Mucosa of gallbladder (tissue), 1 donor: ENCODE measurements at places on chromosomes 11 and 22. TPM values are rescaled to one million over a fixed set of nuclear protein-coding genes. Genes with fewer than 3 reads are reported as not detected.

Gene DLG2
- total RNA-seq = 4.4 TPM

DNA sequence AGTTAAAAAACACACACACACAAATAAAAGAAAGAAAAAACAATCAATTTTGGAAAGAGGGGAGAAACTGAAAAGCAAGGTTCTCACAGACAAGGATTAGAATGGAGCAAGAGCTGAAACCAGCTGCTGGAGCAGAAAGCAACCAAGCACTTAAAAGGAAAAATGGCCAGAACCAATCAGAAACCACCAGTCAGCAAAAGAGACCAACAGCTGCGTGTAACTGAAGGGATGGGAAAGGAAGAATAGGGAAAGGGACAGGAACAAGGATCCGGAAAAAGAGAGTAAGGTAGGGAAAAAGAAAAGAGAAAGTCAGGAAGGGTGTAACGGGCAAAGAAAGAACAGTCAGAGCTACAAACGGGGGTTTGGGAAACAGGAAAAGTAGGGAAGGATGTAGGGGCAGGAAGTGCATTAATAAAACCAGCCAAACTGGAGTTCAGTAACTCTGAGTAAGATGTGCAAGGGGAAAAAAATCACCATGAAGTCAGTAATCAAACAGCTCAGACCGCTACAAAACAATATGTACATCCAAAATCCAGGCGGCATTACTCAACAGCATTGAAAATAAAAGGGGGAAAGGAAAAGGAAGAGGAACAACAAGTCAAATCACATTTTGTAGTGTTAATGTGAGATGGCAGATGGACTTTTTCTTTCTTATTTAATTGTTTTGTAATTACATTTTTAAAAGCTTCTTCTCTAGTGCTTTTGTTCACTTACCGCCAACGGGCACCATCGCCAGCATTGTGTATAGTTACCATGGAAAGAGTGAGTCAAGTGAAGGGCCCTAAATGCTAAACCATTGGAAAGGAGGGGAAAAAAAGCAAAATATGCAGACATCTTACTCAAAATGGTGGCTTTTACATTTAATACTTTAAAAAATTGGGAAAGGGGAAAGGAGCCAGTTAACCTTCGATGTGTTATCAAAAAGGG, 49.2 kb downstream of the APOL5 start:
- no peak for DNase-seq

Gene C11orf87
- not detected for total RNA-seq

DNA sequence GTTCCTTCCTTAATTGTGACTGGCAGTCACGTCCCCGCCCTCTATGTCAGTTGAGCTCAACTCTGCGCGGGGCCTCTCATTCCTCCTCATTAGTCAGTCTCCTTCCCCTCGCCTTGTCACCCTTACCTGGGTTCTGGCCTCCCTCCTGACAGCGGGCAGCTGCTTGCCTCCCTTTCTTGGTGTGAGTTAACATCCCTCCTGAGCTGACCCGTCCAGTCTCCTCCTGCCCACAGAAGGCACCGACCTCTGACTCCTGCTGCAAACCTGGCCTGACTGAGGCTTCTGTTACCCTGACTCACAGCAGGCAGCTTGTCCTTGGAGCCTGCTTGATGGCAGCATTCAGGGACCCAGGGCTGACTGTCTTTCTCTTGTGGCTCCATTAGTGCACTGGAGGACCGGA, 45.2 kb downstream of the GRIK4 start:
- DNase-seq = no peak

- DNase-seq = no peak
Measured at GRCh38 chr11:85699957-85700741, 14.2 kb upstream of the CCDC89 start.

GRCh38 chr11:57444362-57445121, 15.8 kb upstream of the RTN4RL2 start:
- no peak for DNase-seq

- no peak for DNase-seq
Measured at GRCh38 chr11:115643549-115644270, 139.5 kb upstream of the CADM1 start.

DNA sequence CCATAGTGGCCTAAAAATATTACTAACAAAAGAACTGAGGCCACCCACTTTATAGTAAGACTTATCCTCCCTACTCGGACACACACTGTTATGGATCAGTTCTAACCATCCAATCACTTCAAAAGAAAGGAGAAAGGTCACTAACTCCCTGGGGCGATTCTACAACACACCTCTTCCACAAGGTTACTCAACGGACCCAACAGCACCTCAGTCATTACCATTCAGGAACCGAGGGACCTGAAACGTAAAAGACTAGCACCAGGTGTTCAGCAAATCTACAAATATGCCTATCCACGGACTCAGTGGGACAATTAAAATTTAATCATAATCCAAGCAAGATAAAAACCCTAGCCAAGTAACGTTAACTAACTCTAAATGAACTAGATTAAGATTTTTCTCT, 1.6 kb downstream of the HNRNPUL2 start:
- DNase-seq = no peak

Gene PAMR1
- total RNA-seq = 7.6 TPM

DNA sequence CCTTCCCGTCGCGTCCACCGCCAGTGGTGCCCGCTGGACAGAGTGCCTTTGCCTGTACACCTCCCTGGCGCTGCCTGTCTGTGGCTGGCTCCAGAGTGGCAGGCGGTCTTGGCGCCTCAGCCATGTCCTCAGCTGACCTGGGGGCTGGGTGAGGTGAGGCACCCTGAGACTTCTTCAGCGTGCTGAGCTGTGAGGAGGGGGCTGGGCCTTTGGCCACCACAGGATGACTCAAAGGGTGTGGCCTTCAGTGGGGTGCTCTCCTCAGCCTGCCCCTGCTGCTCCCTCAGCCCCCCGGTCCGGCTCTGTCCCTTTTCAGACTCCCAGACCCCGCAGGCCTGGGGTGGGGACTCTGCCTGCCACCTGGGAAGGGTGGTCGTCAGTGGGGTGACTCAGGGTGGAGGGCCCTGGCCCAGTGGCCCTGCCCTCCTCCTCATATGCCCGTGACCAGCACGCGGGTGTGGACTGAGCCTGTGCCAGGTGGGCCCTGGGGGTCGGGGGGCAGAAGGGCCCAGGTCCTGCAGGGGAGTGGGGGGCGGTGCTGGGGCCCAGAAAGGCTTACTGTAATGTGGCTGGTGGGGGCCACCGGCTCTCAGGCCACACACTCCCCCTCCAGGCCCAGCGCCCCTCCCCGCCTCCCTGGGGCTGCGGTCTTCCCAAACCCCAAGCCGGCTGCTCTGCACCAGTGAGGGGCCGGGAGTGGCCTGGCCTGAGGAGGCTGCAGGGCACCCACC, 15.9 kb downstream of the CRELD2 start:
- DNase-seq = no peak

- no peak for DNase-seq
Measured at GRCh38 chr22:24703101-24703500, 71.4 kb downstream of the PIWIL3 start.

- no peak for DNase-seq
Measured at GRCh38 chr22:23306438-23306921, 126.2 kb downstream of the BCR start.

DNA sequence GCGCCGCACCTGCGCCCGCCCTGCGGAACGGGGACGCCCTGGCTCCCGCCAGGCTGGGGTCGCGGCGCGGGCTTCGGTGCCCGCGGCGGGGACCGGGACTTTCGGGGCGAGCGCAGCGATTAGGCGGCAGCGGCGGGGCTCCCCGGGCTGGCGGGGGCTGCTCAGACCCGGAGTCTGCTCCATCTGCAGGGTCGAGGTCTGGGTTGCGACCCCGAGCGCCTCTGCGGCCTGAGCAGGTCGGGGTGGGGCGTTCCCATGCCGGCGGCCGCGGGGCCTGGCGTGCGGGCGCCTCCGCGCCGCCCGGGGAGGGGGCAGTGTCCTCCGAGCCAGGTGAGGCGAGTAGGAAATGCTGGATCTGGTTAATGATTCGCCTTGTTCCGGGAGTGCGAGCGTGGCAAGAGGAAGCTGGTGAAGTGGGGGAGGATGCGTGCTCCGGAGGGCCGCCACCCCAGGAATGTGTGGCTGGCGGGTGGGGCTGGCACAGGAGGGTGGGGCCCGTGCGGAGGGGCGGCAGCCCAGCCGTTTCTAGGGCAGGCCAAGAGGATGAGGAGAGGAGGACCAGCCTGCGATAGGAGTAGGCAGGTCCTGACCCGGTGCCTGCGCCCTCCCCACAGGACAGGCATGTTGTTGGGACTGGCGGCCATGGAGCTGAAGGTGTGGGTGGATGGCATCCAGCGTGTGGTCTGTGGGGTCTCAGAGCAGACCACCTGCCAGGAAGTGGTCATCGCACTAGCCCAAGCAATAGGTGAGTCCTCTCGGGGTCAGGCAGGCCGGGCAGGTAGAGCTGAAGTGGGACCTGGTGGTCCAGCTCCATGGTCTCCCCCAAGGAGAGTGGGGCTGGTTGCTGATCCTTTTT, 606 bp downstream of the RASSF7 start:
- DNase-seq = peak; percentile 90

DNA sequence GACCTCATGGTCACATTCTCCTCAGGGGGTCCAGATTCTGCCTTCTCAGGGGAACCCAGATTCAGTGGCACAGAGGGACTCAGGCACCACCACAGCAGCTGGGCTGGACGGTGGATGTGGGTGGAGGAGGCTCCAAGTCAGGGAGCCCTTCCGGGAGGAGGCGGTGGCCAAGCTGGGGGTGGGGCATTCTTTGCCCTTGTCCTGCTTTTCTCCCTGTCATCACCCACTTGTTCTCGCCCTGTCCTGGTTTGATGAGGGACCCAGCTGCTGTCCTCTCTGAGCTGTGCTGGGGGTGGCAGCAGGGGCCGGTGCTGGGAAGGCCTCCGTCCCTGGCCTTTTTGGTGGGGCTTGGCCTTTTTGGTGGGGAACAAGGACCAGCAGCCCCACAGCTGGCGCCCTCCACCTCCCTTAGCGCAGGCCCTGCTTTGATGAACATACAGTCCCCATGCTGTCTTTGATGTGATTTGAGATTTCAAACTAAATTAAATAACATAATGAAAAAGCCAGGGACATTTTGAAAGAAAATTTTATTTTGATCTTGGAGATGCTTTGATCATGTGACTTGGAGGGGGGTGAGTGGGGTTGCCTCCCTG, 1168.2 kb downstream of the BRD1 start:
- DNase-seq = no peak

DNA sequence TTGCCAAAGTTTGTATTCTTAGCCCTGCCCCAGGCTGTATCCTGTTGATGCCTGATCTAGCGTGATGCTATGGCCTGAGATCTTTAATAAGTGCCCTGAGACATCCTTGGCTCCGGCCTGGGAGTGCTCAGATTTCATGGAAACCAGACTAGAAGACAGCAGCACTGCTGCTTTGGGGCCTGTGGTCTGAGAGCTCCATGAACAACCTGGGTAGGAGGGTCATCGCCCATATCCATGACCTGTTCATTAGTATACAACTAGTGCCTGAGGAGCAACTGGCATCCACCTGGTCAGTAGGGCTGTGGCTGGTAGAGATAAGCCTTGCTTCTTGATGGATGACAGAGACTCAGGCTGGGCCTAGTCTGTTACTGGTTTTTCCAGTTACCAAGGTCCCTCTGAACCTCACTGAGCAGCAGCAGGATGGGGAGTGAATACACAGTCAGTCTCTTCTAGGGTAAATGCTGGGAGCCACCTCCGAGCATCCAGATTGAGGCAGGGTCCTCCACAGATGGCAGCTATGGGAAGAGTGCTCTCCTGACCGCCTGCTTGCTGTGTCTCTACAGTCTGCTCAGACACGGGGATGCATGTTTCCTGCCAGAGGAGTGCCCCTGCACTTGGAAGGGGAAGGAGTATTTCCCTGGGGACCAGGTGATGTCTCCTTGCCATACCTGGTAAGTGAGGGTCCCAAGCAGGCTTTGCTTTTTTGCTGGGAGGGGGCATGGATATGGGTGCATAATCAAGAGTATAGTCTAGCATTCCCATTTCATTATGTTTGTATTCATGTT, 39.0 kb downstream of the OTOG start:
- no peak for DNase-seq

GRCh38 chr11:27309046-27309445, 54.0 kb downstream of the CCDC34 start:
- DNase-seq = no peak

DNA sequence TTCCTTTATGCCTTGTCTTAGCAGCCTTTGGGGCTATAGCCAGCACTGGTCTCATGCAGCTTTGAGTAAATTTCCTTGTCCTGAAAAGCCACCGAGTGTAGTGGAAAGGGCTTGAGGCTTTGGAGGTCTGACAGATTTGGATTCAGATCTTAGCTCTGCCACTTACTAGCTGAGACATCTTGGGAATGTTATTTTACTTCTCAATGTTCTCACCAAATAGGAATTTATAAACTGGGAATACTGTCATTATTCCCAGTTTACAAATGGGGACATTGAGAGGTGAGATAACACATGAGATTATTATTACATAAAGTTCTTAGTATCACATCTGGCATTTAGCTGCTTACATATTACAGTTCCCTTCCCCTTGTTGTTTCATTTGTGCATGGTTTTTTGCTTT, 95.5 kb downstream of the COMMD9 start:
- no peak for DNase-seq

DNA sequence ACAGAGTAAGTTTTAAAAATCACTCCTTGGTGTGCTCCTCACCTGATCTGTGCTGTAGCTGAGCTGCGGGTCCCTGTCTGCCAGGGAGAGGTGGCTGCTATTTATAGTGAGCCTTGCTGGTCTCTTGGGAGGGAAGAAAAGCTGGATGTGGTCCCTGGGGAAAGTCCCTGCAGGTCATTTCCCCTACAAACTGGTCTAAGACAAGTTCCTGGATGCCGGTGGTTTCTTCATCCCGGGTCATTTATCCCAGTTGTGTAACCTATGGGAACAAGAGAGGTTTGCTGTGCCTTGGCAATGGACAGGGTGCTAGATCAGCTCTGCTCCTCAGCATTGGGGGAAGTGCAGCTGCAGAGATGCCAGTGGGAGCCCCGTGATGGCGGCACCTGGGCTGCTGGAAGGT, at the start of gene SAA2:
Gene SAA2 (minus strand): TSS at position 108 of the 400 bp plus-strand sequence. CDS start 657 bp downstream, outside the sequence.
- no peak for DNase-seq

DNA sequence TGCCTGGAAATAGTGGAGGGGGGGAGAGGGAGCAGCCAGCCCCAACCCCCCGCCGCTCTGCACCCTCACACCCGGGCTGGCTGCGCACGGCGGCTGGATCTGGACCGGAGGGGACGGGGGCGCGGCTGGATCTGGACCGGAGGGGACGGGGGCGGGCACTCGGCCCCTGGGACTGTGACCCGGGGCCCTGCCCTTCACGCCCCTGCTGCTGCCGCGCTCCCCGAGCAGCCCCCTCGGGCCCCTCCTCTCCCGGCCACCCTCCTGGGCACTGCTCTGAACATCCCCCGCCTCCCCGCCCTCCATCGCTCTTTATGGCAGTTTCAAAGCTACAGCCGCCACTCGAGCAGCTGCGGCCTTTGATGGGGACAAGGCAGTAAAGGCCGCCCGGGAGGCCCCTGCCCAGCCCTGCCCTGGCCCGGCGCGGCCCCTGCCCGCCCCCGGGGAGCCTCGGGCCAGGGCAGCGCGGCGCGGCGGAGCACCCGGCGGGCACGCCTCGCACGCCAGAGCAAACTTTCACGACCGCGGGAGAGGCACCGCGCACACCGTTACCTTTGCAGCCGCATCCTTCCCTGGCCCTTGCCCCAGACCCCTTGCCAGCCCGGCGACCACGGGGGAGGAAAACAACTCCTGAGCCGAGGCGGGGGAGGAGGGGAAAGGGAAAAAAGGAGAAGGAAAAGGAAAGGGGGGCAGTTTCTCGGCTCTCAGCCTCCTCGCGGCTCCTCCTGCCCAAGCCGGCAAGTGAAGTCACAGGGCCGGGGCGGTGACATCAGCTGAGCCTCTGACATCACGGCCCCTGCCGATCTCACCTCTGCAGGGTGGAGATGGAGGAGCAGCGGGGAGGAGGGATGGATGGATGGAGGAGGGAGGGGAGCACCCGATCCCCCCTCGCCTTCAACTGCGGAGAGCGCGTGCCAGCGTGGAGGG, 13.1 kb upstream of the TCF20 start:
- no peak for DNase-seq

Gene OR51B5
- total RNA-seq = 0.37 TPM

Gene FAM180B
- total RNA-seq = 0.14 TPM
